ENCODE measurements at places on chromosomes 5 and 9.
A peak's percentile ranks its signal among the peaks of the same experiment; 100 is the strongest.

DNA sequence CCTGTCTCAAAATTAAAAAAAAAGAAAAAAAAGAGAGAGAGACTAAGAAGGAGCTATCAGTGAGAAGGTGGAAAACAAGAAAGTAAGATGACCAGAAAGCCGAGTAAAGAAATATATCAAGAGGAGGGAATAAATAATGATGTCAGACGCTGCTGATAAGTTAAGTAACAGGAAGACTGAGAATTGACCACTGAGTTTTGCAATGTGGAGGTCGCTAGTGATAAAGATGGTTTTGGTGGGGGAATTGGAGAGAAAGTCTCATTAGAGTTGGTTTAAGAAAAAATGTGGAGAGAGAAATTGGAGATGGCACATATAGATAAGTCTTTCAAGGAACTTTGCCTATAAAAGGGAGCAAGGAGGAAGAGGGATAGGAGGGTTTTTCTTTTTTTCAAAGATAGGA is 91.9 kb downstream of the RAD23B start:
- DNase-seq, result no peak

DNA sequence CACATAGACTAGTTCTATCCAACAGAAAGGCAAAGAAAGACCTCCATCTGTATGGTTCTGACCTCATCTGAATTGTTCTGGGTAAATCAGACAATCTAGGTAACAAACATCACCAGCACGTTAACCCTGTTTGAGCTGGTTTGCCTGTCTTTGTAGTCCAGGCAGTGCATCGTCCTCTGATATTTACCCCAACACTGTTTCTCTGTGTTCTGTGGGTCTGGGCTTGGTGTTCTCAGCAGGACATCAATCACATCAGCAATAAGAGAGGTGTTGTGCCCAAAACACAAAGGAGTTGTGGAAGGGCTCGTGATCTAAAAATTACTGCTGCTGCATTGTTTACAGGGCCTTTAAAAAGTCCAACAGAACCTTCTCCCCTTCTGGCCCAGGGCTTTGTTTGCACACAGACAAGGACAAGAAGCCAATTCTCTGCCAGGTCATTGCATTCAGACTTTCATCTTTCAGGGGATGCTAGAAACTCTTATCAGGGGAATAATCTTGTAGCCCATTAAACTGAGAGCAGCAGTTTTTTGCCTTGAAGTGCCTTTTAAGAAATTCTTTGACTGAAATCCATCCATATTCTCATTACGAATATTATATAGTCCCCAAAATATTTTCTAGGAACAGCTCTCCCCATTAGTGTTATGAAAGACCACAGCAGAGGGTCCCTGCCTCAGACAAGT is 30.5 kb upstream of the MAP1B start:
- DNase-seq, result no peak

GRCh38 chr9:100879884-100880283 is 148.6 kb upstream of the PLPPR1 start:
- DNase-seq, result no peak

- DNase-seq, result no peak
Observed at GRCh38 chr5:178547753-178548415, 42.3 kb downstream of the COL23A1 start.

GRCh38 chr9:109632817-109633216 is 134.7 kb upstream of the PTPN3 start:
- no peak for DNase-seq

DNA sequence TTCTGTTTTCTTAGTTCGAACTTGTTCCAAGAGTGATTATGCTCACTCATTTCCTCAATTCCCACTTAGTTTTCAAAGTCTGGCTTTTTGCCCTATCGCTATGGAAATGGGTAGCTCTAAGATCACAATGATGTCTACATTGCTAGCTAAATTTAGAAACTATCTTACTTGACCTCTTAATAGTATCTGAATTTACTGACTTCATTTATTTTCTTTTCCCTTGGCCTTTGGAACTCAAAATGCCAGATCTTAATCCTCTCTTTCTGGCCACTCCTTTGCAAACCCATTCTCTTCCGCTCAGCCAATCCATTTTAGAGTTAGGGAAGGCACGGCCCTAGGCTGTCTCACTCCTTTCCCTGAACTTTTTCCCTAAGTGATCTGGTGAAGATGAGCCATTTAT is 137.0 kb downstream of the FER start:
- DNase-seq, result peak; percentile 96

DNA sequence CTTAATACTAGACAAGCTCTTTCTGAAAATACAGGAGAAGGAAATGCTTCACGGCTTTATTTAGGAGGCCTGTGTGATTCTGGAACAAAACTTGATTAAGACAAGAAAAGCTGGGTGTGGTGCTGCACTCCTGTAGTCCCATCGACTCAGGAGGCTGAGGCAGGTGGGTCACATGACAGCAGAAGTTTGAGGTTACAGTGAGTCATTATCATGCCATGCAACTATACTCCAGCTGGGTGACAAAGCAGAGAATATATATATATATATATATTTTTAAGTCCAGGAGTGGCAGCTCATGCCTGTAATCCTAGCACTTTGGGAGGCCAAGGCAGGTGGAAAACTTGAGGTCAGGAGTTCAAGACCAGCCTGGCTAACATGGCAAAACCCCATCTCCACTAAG is 33.1 kb upstream of the SPIN1 start:
- no peak for DNase-seq

- DNase-seq, result no peak
Observed at GRCh38 chr5:160310140-160310539, 2.2 kb downstream of the CCNJL start.

GRCh38 chr5:113375480-113376060 is 59.2 kb downstream of the TSSK1B start:
- DNase-seq, result no peak

DNA sequence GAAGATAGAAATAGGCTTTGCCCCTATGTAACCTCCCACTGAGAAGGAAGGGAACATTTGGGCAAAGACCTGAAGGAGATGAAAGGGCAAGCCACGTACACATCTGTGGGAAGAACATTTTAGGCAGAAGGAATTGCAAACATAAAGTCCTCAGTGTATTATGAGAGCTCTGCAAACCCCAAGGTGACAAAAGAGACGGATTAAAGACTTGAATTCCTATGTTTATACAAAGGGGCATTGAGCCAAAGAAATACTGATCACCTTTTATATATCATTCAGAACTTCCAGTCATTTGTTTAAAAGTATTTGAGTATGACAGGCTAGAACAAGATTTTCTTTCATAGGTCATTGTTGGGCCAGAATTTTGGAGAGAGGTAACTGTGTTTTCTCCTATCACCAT is 90.2 kb upstream of the ATG10 start:
- DNase-seq, result no peak

DNA sequence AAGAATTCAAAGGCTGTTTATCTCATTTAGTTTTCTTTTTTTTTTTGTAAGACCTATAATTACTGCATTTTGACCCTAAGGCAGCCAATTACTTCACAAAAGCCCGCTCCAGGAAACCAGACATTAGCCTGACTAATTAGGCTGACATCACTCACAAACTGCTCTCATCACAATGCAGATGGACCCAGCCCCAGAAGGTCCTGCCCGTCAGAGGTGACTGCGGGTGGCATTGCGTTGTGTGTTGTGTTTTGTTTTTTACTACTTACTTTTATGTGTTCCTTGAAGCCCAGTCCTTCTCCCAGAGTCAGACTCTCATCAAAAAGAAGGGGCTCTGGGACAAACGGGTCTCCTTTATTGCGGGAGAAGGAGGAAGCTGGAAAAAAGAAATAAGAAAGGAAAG is 172.2 kb downstream of the HSD17B3 start:
- no peak for DNase-seq

GRCh38 chr5:126855266-126855665 is 78.3 kb downstream of the LMNB1 start:
- DNase-seq, result peak; percentile 56

- no peak for DNase-seq
Observed at GRCh38 chr9:99967457-99967856, 61.0 kb downstream of the STX17 start.

DNA sequence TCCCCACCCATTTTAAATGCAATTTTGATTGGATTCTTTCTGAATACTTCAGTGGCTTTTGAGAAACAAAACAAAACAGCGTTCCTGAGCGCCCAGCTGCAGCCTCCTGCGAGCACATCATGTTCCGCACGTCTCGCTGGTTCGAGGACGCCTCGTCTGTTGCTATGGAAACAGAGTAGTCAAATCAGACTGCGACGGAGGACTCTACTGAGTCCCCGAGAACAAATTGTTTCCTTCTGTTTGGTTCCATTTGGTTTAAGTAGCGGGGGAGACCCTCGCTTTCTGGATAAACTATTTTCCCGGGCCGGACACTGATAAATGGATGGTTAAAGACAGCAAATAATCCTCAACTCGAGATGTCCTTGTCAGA is 69.0 kb downstream of the SLC28A3 start:
- peak; percentile 15 for DNase-seq

- no peak for DNase-seq
Observed at GRCh38 chr9:101440714-101441230, 5.2 kb upstream of the ALDOB start.

DNA sequence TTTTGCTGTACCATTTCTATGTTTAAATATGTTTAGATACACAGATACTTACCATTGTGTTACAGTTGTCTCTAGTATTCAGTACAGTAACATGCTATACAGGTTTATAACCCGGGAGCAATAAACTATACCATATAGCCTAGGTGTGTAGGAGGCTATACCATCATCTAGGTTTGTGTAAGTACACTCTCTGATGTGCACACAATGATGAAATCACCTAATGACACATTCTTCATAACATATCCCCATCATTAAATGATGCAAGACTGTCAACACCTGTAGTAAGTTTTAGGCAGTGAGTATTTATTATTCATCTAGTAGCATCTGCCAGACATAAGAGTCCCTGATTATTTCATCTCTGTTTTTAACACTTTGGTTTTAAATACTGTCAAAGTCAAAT is 7.3 kb upstream of the DHFR start:
- no peak for DNase-seq

GRCh38 chr5:30099634-30100033 is 1093.9 kb upstream of the CDH6 start:
- no peak for DNase-seq

- DNase-seq, result no peak
Observed at GRCh38 chr9:134737842-134738580, 96.4 kb downstream of the COL5A1 start.

GRCh38 chr5:67435032-67435431 is 238.4 kb upstream of the CD180 start:
- no peak for DNase-seq

GRCh38 chr5:14178671-14179211 is 35.6 kb downstream of the TRIO start:
- DNase-seq, result peak; percentile 46

- no peak for DNase-seq
Observed at GRCh38 chr5:134133188-134133994, 18.9 kb downstream of the TCF7 start.

GRCh38 chr5:127858116-127858784 is 155.1 kb downstream of the CCDC192 start:
- DNase-seq, result no peak

DNA sequence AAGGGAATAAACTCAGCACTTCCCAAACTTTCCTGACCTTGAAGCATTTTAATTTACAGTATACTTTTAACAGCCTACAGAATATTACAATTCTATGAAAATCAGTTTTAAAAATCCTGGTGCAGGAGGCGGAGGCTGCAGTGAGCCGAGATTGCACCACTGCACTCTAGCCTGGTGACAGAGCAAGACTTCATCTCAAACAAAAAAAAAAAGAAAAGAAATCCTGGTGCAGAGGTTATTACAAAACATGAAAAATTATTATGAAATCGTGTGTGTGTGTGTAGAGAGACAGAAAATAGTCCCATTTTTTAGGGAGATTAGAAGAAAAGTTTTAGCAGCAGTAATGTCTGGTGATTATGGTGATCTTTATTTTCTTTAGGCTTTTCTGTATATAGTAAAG is 26.9 kb downstream of the GOLPH3 start:
- DNase-seq, result no peak

DNA sequence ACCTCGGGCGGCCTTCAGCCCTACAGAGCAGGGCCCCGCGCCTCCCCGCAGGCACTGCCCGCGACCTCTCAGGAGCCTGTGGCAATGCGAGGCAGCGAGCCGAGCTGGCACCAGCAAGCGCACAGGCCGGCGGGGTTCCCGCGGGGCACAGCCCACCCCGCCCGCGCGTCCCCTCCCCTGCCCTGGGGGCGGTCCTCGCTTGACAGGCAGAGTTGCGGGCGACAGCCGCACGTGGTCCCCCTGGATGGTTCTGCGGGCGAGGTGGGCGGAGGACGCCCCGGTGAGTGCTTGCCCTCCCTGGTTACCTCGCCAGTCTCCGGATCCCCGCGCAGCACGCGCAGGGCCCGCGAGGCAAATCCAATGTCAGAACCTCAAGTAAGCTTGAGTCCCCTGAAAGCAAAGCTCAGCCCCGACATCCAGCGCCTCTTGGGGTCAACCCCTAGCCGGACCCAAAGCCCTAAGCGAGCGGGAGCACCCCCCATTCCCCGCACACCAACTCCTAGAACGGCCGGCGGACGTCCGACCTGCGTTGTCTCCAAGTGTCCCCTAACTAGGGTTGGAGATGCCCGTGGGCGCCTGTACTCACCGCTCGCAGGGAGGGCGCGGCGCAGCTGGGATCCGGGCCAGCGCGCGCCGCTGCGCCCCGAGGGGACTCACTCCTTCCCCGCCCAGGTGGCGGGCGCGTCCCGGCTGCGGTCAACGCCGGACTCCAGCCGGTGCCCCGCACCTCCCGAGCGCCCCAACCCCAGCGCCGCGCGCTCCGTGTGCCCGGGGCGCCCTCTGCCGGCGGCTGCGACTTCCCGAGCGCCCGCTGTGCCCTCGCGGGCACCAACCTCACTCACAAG is at the start of gene DRD1:
DRD1 (minus strand) TSS at position 123 of the 845 bp plus-strand sequence. CDS start 1,083 bp downstream, outside the sequence.
- peak; percentile 29 for DNase-seq

DNA sequence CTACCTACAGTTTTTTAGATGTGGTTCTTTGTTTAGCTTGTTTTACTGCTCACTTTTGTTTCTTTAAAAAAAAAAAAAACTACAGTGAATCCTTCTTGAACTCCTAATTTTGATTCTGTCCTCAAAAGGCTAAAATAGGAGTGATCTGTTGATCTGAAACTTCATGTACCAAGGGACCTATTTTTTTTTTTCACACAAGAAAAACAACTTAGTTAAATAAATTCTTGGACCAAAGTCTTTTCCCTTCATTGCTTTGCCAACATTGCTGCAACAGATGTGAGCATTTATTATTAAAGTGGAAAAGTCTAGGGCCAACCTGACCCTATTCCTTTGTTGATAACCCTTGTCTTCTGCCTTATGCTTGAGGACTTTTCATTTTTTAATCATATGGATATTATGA is 236.8 kb downstream of the ARHGEF28 start:
- DNase-seq, result no peak
